ENCODE measurements at places on chromosomes 16 and 17.

DNA sequence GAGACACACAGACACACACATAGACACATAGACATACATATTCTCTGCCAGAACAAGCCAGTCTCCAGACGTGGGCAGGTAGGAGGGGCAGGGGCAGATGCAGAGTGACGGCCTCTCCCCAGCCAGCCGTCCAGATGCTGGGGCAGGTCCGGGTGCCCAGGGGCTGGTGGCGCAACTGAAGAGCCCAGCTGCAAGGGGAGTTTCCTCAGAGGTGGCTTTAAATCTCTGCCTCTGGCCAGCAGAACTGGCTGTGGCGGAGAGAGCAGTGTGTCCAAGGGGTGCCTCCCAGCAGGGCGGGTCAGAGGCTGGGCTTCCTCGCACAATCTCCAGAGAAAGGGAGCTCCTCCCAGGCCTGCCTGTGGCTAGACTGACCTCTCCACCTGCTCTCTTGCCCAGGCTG is 9.4 kb upstream of the GCGR start:
- no peak for DNase-seq

GRCh38 chr17:51000835-51001638 is 119.6 kb downstream of the SPAG9 start:
- peak; percentile 33 for DNase-seq

DNA sequence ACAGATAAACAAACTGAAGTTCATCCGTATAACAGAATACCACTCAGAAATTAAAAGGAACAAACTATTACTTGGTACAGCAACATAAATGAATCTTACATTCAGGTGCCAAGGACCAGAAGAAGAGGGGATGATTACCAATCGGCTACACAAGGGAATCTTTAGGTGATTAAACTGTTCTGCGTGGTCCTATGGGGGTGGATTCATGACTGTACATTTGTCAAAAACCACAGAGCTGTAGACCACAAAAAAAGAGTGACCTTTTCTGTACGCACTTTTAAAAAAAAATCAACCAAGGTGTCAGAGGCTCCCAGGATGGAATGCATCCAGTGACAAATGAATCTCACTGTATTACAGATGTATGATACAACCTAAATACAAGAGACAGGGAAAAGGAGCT is 110.8 kb downstream of the CDYL2 start:
- no peak for DNase-seq

- DNase-seq, result no peak
Measured at GRCh38 chr16:11651796-11652195, 16.5 kb upstream of the SNN start.

DNA sequence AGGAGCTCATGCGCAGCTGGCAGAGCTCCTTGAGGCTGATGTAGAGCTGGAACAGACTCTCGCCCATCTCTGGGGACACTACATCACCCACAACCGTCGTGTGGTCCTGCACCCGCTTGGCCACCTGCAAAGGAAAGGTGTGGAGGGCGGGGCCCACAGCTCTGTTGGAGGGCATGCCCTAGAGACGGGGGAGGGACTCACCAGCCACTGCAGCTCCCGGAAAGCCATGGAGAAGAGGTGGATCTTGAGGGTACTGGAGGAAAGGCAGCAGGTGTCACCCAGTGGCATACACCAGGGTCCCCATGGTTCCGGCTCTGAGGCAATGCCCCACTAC is 8.6 kb downstream of the UNC13D start:
- no peak for DNase-seq

DNA sequence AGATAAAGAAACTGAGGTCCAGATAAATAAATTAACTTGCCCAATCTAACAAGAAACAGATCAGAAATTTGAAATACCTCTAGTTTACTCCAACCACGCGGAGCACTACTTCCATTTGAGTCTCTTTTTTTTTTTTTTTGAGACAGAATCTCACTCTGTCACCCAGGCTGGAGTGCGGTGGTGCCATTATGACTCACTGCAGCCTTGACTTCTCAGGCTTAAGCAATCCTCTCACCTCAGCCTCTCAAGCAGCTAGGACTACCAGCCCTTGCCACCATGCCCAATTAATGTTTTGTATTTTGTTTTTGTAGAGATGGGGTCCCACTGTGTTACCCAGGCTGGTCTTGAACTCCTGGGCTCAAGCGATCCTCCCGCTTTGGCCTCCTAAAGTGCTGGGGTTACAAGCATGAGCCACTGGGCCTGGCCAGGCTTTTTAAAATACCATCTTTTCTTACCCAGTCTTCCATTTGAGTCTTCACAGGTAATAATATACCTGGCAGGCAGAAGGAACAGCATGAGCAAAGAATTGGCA is 3.3 kb upstream of the NACA2 start:
- no peak for DNase-seq

- no peak for DNase-seq
Measured at GRCh38 chr17:30229012-30229411, 6.5 kb downstream of the SLC6A4 start.

All from urothelium cell line (cell line).